ENCODE measurements at places on chromosomes 5 and 9. TPM values are rescaled to one million over a fixed set of nuclear protein-coding genes. Genes with fewer than 3 reads are reported as not detected.

GRCh38 chr5:86649832-86650505 is 32.2 kb downstream of the COX7C start:
- H3K36me3 ChIP-seq, result no peaks in the 10 kb centered on the region
- H3K4me3 ChIP-seq, result no peak overlapping the region
- no peak overlapping the region for H3K27ac ChIP-seq
- no peaks in the 10 kb centered on the region for H3K4me1 ChIP-seq

GRCh38 chr5:133201310-133201709 is 149.5 kb downstream of the HSPA4 start:
- H3K4me1 ChIP-seq, result peaks cover 9% of the 10 kb centered on the region
- H3K27me3 ChIP-seq, result no peaks in the 10 kb centered on the region

- H3K27ac ChIP-seq, result no peak overlapping the region
- peaks cover 15% of the 10 kb centered on the region for H3K4me1 ChIP-seq
- H3K36me3 ChIP-seq, result no peaks in the 10 kb centered on the region
- H3K4me3 ChIP-seq, result no peak overlapping the region
- H3K27me3 ChIP-seq, result no peaks in the 10 kb centered on the region
- no peak for DNase-seq
Observed at GRCh38 chr5:131640043-131640856, 5.2 kb upstream of the RAPGEF6 start.

DNA sequence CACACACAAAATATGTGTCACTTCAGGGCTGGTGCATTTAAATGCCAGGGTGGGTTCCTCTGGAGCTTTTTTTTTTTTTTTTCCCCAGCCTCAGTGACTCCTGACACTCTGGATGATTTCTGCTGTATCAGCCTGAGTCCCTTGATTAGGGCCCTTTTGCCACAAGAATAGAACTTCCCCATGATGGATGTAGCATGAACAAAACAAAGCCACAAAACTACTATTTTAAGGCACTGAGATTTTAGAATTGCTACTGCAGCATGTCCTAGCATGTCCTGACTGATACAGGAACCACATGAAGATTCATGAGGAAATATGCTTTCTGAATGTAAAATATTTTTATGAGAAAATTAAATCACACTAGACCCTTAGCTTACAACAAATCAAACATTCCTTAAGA is 13.9 kb upstream of the ADGRD2 start:
- no peaks in the 10 kb centered on the region for H3K36me3 ChIP-seq
- DNase-seq, result no peak
- no peaks in the 10 kb centered on the region for H3K27me3 ChIP-seq
- no peaks in the 10 kb centered on the region for H3K4me1 ChIP-seq
- H3K27ac ChIP-seq, result no peak overlapping the region

GRCh38 chr5:54563083-54563761 is 45.7 kb downstream of the SNX18 start:
- DNase-seq, result no peak
- H3K36me3 ChIP-seq, result no peaks in the 10 kb centered on the region
- no peak overlapping the region for H3K27ac ChIP-seq
- no peaks in the 10 kb centered on the region for H3K27me3 ChIP-seq
- H3K4me1 ChIP-seq, result 0 out of 2 replicates have a peak, but pooled peaks cover 3% of the 10 kb centered on the region

- DNase-seq, result peak; percentile 41
- peaks cover 35% of the 10 kb centered on the region for H3K4me1 ChIP-seq
- no peak overlapping the region for H3K27ac ChIP-seq
- no peak overlapping the region for H3K4me3 ChIP-seq
Observed at GRCh38 chr5:172648755-172649154, 7.7 kb downstream of the NEURL1B start.

- no peaks in the 10 kb centered on the region for H3K27me3 ChIP-seq
- no peaks in the 10 kb centered on the region for H3K36me3 ChIP-seq
- peak overlapping the region; percentile 73 for H3K27ac ChIP-seq
- H3K4me1 ChIP-seq, result peaks cover 19% of the 10 kb centered on the region
- H3K4me3 ChIP-seq, result no peak overlapping the region
- DNase-seq, result peak; percentile 80
Observed at GRCh38 chr5:141821430-141821925, 56.7 kb downstream of the PCDH1 start.

DNA sequence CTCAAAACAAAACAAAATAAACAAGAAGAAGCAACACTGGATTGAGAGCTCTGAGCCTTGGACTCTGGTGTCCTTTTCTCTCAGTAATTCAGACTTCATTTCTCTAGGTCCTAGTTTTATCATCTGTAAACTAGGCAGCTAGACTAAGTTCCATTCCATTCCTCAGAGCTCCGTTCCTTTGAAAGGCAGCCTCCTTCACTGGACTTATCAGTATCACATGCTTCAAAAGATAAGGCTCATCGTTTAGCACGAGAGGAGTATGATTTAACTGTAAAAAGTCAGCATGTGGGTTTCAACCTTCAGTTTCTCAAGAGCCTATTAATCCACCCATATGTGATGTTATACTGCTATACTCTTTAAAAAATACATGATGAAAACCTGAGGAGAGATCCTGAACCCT is 1.6 kb downstream of the ATP10B start:
- H3K27me3 ChIP-seq, result no peaks in the 10 kb centered on the region
- no peaks in the 10 kb centered on the region for H3K36me3 ChIP-seq
- H3K4me1 ChIP-seq, result no peaks in the 10 kb centered on the region
- H3K4me3 ChIP-seq, result no peak overlapping the region
- H3K27ac ChIP-seq, result no peak overlapping the region

GRCh38 chr5:66203531-66203930 is 59.4 kb downstream of the SREK1 start:
- peaks cover 26% of the 10 kb centered on the region for H3K4me1 ChIP-seq
- H3K27ac ChIP-seq, result no peak overlapping the region
- no peaks in the 10 kb centered on the region for H3K27me3 ChIP-seq

- peaks cover 20% of the 10 kb centered on the region for H3K36me3 ChIP-seq
- H3K27me3 ChIP-seq, result no peaks in the 10 kb centered on the region
- H3K27ac ChIP-seq, result no peak overlapping the region
- DNase-seq, result no peak
- no peak overlapping the region for H3K4me3 ChIP-seq
Observed at GRCh38 chr5:171984748-171985419, 21.6 kb downstream of the FBXW11 start.

DNA sequence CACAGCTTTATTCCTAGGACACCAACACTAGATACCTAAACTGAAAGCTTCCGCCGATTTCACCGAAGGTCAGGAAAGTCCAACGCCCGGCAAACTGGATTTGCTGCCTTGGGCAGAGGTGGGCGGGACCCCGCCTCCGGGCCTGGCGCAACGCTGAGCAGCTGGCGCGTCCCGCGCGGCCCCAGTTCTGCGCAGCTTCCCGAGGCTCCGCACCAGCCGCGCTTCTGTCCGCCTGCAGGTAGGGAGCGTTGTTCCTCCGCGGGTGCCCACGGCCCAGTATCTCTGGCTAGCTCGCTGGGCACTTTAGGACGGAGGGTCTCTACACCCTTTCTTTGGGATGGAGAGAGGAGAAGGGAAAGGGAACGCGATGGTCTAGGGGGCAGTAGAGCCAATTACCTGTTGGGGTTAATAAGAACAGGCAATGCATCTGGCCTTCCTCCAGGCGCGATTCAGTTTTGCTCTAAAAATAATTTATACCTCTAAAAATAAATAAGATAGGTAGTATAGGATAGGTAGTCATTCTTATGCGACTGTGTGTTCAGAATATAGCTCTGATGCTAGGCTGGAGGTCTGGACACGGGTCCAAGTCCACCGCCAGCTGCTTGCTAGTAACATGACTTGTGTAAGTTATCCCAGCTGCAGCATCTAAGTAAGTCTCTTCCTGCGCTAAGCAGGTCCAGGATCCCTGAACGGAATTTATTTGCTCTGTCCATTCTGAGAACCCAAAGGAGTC is at the start of gene CD274:
Gene CD274 (plus strand): TSS at position 184 of the 733 bp plus-strand sequence. CDS start 5,572 bp downstream, outside the sequence.
- peak; percentile 85 for DNase-seq
- no peaks in the 10 kb centered on the region for H3K36me3 ChIP-seq
- peak within 1 kb of the TSS; percentile 90 for H3K27ac ChIP-seq
- peak within 1 kb of the TSS; percentile 63 for H3K4me3 ChIP-seq

DNA sequence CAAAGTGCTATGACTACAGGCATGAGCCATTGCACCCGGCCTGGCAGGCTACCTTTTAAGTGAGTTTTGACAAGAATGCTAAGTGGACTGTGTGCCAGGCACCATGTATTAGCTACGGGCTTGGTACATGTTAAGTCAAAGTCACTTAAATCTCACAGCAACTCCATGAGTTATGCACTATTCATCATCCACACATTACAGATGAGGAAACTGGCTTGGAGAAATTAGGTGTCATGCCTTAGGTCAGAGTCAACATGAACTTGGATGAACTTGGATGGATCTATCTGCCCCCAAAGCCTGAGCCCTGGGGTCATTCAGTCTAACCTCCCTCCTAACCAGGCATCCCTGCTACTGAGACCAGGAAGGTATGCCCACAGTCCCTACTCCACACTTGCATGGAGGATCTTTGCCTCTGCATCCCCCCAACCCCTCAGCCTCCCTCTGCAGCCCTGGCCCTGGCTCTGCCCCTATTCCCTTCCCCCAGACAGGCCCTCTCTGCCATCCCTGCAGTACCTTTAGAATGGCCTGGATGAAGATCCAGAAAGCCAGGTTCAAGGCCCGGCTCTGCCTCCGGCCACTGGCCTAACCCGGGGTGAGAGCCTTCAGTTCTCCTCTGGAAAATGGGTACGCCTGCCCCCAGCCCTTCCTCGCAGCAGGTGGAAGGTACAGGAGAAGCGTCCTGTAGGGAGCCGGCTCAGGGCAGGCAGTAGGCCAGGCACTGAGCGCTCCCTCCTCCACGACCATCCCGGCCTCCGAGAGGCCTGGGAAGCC is 685 bp upstream of the ADGRD2 start:
- H3K27ac ChIP-seq, result no peak overlapping the region
- no peaks in the 10 kb centered on the region for H3K36me3 ChIP-seq
- H3K27me3 ChIP-seq, result no peaks in the 10 kb centered on the region
- DNase-seq, result no peak
- H3K4me1 ChIP-seq, result peaks cover 21% of the 10 kb centered on the region

DNA sequence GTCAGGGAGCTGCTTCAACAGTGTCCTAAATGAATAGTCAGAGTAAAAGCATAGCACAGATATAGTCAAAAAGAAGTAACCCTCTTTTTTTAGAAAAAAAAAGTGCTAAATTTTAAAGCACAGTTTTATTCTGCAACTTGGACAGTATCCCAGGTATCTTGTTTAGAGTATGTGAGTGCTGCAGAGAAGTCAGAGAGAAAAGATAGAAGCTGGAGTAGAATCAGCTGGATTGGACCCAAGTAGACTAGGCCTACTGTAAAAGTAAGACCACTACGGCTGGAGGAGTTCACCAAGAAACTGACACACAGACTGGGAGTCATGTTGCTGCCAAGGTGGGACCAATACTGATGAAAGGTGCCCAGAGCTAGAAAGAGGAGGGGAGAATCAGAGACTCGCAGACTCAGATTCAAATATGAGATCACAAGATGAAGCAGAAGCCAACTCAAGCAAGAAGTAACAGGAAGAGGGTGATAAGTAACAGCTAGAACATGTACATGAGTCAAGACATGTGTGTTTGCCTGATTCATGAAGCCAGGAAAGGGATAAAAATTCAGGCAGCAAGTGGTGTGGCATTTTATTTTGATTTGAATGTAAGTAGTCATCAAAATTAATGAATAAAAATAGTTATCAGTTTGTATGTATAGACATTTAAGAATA is 25.6 kb upstream of the TUSC1 start:
- no peak for DNase-seq
- no peaks in the 10 kb centered on the region for H3K36me3 ChIP-seq
- no peak overlapping the region for H3K27ac ChIP-seq
- no peak overlapping the region for H3K4me3 ChIP-seq
- peaks cover 20% of the 10 kb centered on the region for H3K4me1 ChIP-seq
- H3K27me3 ChIP-seq, result no peaks in the 10 kb centered on the region

- H3K4me1 ChIP-seq, result peaks cover 8% of the 10 kb centered on the region
- no peaks in the 10 kb centered on the region for H3K27me3 ChIP-seq
- H3K27ac ChIP-seq, result no peak overlapping the region
- peaks cover 21% of the 10 kb centered on the region for H3K36me3 ChIP-seq
Observed at GRCh38 chr5:88195636-88196035, 73.0 kb downstream of the TMEM161B start.

DNA sequence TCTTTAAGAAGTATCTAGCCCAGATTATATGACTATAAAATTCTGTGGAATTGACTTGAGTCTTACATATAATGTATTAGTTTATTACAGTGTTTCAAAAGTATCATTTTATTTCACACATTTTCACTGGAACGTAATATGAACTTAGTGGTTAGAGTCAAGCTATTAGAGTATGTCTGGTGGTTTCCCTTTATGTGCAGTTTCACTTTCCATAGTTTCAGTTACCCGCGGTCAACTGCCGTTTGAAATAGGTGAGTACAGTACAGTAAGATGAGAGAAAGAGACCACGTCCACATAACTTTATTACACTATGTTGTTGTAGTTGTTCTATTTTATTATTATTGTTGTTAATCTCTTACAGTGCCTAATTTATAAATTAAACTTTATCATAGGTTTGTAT is 50.5 kb downstream of the COMMD10 start:
- no peak for DNase-seq
- H3K27me3 ChIP-seq, result no peaks in the 10 kb centered on the region
- H3K36me3 ChIP-seq, result no peaks in the 10 kb centered on the region
- no peak overlapping the region for H3K4me3 ChIP-seq

GRCh38 chr5:150413176-150413901 is 629 bp upstream of the CD74 start:
- no peaks in the 10 kb centered on the region for H3K27me3 ChIP-seq
- no peaks in the 10 kb centered on the region for H3K36me3 ChIP-seq
- DNase-seq, result no peak
- peaks cover 6% of the 10 kb centered on the region for H3K4me1 ChIP-seq

GRCh38 chr5:54553659-54554207 is 36.2 kb downstream of the SNX18 start:
- H3K4me1 ChIP-seq, result 0 out of 2 replicates have a peak, but pooled peaks cover 6% of the 10 kb centered on the region
- H3K36me3 ChIP-seq, result no peaks in the 10 kb centered on the region
- DNase-seq, result no peak
- no peak overlapping the region for H3K27ac ChIP-seq

DNA sequence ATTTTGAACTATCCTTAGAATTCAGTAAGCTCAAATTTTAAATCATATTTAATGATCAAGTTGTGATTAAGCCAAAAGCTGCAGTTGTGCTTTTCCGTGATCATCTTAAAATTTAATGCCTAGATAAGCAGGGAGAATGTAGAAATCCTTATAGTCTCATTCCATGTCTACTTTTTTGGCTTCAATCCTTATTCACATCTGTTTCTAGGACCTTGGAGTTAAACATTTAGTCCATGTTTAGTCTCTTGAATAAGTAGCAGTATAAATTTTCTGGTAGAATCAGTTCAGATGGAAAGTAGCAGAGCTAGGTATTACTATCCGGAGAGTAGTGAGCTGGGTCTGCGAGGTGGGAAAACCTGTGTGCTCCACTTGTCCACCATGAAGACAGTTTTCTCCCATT is 59.3 kb upstream of the RIOK2 start:
- no peak for DNase-seq
- H3K4me3 ChIP-seq, result no peak overlapping the region
- no peaks in the 10 kb centered on the region for H3K27me3 ChIP-seq

GRCh38 chr9:111436571-111436970 is 47.6 kb downstream of the ECPAS start:
- H3K4me1 ChIP-seq, result no peaks in the 10 kb centered on the region
- H3K27ac ChIP-seq, result no peak overlapping the region
- DNase-seq, result no peak
- no peak overlapping the region for H3K4me3 ChIP-seq

Gene PCDHAC2
- total RNA-seq, result 3.4 TPM

Gene GFPT2
- 24.4 TPM for total RNA-seq

Gene MARCHF3
- 0.35 TPM for total RNA-seq

Gene PCDHA7
- not detected for total RNA-seq

Gene IFNA14
- not detected for total RNA-seq

Gene IPO11
- total RNA-seq, result 47.1 TPM

Data from PC-9 (cell line).